ENCODE measurements at places on chromosomes 12 and 14.
A peak's percentile ranks its signal among the peaks of the same experiment; 100 is the strongest.

DNA sequence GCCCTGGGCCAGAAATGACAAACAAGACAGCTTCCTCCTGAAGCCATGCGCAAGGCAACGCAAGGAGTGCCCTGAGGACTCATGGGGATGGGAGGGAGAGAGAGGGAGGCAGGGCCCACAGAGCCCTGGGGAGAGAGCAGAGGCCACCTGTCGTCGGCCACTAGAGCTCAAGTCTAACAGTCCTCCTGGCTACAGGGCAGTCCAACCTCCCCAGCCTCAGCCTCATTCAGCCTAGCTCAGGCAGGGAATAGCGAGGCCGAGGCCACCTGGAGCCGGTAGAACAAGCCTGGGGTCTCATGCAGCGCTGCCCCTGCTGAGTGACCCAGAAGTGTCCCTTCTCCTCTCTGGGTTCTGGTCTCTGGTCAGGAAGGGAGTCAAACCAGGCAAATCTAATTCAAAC, 69.5 kb downstream of the BCL11B start:
- DNase-seq = no peak

DNA sequence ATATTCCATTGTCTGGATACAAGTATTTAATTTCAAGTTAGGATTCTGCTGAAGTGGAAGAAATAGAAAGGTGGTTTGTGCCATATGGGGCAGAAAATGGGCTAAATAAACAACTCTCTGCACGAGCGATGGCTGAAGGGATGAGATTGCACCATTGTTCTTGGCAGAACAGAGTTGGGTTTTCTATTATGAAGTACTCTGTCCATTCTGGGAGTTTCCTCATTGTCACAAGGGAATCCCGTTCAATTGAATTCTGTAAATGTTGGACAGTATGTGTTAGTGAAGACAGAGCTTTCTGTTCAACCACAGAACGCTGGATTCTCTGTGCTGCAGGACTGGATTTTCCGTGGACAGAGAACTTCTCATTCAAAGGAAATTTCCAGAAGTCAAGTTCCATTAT, 345.5 kb upstream of the PRICKLE1 start:
- DNase-seq = no peak

DNA sequence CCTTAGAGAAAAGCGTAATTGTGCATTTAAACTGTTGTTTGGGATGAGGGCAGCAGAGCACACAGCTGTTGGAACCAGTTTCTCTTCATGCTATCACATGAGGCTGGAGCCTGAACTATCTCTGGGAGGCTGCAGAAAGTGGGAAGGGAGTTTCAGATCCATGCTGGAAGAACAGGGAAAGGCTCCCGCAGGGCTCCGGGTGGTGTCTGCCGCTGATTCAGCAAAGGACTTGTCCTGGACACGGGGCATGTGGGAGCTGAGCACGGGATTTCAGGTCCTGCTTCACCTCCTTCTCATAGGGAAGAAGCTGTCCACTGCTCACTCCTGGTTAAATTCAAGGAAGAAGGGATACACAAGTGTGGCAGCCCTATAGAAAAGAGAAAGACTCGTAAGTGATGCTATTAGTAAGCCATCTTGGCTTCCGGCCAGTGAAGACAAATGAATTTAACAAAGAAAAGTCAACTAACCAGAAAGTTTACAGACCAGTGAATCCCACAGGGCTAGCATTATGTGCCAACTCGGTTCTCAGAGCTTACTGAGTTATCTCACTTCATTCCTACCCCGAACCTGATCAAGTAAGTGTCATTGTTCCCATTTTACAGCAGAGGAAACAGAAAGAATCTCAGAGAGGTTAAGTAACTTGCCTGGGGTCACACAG, 6.7 kb upstream of the FZD10 start:
- DNase-seq = no peak

GRCh38 chr14:73312687-73313086, 75.4 kb downstream of the PAPLN start:
- DNase-seq = no peak

GRCh38 chr12:1314523-1314922, 279.9 kb downstream of the FBXL14 start:
- no peak for DNase-seq

GRCh38 chr14:73238941-73239340, 1.6 kb downstream of the PAPLN start:
- DNase-seq = no peak

GRCh38 chr14:67575684-67576083, 24.4 kb downstream of the PIGH start:
- peak; percentile 62 for DNase-seq

GRCh38 chr14:71301611-71302010, 394.4 kb downstream of the PCNX1 start:
- DNase-seq = no peak

DNA sequence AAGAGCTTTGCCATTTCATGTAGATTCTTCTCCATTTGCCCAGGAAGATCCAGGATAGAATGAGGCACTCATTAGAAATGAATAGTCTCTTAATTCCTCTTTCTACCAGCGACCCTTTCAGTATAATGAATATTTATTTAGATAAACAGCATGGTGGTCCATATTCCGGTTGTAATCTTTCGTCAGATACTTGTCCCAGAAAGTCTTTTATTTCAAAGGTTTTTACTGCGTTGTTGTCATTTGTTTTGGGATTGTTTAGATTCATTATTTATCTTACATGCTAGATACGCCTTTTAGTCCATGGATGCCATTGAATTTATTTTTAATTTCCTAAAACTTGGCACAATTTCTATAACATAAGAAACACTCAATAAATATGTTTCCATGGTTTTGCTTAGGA, 139.7 kb upstream of the FLRT2 start:
- DNase-seq = no peak

GRCh38 chr12:117034701-117035151, 64.5 kb downstream of the TESC start:
- DNase-seq = no peak

DNA sequence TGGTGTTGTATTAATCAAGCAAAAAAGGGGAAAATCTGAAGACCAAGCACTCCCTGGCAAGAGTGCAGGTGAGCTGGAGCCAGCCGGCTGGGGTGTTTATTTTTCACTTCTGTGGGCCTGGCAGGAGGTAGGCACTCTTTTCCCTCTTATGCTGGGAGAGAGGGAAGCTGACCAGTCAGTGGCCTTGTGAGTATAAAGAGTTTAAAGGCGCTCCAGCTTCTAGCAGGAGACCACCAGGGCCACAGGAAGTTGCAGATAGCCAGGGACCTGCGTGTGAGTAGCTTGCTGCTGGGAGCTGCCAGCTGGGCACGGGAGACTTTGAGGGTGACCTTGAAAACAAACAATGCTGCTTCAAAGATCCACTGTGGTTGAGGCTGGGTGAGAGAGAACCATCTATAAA, 217.4 kb upstream of the PWP1 start:
- DNase-seq = no peak

DNA sequence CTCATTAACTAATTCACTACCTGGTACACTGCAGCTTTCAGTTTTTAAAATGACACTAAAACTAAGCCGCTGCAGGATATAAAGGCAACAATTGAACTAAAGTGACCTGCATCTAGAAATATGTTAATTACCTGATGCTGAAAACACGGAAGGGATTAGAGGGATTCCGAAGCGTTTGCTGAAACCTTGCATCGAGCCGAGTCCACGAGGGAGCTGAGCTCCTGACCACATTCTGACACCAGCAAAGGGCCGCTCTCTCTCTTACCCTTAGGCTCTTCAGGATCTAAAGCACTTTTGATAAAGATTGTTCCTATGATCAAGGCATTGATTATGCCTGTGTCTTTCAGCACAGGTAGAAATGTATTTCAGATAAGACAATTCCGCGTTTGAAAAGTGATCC, 59.5 kb upstream of the CDKN3 start:
- DNase-seq = no peak

GRCh38 chr14:100558226-100558625, 29.0 kb downstream of the BEGAIN start:
- no peak for DNase-seq

GRCh38 chr14:39442293-39442692, 10.1 kb upstream of the FBXO33 start:
- DNase-seq = no peak

DNA sequence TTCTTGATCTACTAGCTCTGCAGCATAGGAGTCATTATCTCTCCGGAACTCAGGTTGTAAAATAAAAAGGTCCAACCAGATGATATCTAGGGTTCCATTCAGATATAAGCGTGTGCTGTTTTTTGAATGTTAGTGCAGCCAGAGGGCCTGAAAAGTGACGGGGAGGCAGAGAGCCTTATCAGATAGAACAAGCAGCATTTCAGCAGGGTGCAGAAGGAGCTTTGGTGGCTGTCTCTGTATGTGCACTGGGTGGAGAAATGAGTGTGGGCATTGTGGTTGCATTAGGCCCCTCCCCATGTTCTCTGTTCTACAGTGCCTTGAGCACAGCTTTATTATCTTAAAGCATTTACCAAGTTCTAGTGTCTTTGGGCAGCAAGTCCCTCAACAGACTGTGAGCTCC, 275.1 kb downstream of the NRXN3 start:
- DNase-seq = no peak

DNA sequence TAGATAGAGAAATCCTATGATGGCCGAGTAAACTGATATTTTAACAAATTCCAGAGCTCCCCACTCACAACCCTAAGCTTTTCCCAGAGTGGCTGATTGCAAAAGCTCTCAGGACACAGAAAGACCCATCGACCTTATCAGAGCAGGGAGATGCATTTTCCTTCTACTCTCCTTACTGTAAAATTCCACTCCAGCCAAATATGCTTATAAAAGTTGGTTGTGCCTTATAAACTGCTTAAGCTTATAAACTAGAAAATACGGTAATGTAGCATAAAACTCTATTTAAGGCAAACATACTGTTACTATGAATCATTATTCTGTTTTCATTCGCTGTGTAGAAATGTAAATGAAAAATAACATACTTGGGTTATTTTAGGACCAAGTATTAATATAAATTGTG, 41.6 kb upstream of the TRHDE start:
- peak; percentile 57 for DNase-seq

GRCh38 chr12:124364543-124364942, 69.7 kb downstream of the RFLNA start:
- no peak for DNase-seq

GRCh38 chr12:1993871-1994371, 10.3 kb downstream of the DCP1B start:
- peak; percentile 94 for DNase-seq

DNA sequence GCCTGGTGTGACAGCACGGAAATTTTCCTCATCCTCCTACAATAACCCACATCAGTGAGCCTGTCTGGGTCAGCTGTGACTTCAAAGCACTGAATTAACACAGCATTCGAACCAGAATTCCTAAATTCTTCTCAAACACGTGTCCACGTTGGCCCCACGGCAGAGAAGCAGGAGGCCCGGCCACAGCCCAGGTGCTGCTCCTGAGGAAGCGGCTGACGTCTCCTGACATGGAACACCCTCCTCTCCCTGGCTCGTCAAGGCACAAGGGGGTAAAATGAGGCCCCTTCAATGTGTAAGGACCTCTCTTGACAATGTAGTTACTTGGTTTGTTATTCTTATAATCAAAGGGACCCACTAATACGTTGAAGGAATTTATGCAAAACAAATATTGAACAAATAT, 156.3 kb upstream of the GSC start:
- DNase-seq = no peak

GRCh38 chr12:85423947-85424346, 143.9 kb downstream of the ALX1 start:
- DNase-seq = no peak

DNA sequence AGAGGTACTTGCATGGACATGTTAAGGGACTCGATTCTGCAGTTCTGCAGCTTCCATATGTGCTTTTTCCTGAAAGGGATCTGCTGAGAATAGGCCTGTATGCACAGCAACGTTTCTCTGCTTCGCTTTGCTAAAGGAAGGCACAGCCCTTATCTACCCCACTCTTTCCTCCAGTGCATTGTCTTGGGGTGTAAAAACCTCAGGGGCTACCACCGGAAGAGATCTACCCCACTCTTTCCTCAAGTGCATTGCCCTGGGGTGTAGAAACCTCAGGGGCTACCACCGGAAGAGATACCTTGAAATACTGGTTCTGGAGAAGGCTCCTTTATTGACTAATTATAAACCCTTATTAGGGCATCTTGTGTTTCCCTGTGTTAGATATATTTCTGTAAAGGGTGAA, 52.9 kb downstream of the SEL1L start:
- DNase-seq = no peak

GRCh38 chr14:65366802-65367565, 45.5 kb upstream of the FUT8 start:
- no peak for DNase-seq

GRCh38 chr14:37172024-37172869, at the start of gene SLC25A21:
SLC25A21 (minus strand) TSS chr14:37172606.
- peak; percentile 86 for DNase-seq

All from ELR (cell line).